Muscle of arm (tissue), 14 donors: ENCODE measurements at places on chromosomes 5 and 9. TPM values are rescaled to one million over a fixed set of nuclear protein-coding genes. Genes with fewer than 3 reads are reported as not detected.

SELENOP gene
- 145 TPM for polyA plus RNA-seq

APBA1 gene
- not detected for polyA plus RNA-seq

STXBP1 gene
- 11.2 TPM for polyA plus RNA-seq

SLC6A18 gene
- polyA plus RNA-seq, result not detected

MYO10 gene
- polyA plus RNA-seq, result 27.3 TPM
